Chondrocyte (in vitro differentiated cells): ENCODE measurements at places on chromosomes 16 and 17. TPM values are rescaled to one million over a fixed set of nuclear protein-coding genes. Genes with fewer than 3 reads are reported as not detected.

- no peak for DNase-seq
Observed at GRCh38 chr17:13415871-13416416, 185.8 kb downstream of the HS3ST3A1 start.

KRT12 gene
- total RNA-seq: not detected in 3 replicates

INPP5K gene
- total RNA-seq: 30.2 to 35.3 TPM (median 34.3 TPM) in 3 replicates

GRCh38 chr17:57375040-57375769 lies 118.9 kb downstream of the MSI2 start:
- DNase-seq: no peak

DNA sequence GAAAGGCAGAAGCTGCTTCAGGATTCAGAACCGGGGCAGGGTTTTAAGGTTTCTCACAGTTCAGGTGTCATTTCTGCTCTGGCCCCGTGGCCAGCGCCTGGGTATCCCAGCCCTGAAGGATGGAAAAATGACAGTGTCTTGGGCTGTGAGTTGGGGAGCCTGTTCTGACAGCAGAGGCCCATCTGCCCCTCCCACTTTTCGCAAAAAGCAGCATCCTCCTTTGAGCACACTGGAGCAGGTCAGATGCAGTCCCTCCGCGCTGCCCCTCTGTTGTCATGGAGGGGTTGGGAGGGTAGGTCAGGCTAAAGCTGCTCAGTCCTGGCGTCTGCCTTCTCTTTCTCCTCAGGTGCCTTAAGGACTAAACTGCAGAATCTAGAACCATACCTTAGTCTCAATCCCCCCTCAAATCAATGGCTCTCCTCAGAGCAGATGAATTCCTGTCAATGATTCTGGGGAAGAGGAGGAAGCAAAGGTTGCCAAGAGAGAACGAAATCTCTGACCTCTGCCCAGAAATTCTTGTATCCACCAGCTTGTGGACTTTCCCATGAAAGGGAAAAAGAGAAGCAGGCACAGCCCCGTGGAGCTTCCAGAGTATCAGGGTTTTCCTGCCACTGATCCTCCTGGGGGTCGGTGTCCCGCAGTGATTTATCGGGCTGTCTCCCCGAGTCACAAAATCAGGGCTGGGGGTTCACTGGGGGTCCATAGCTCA lies 7.3 kb downstream of the NEUROD2 start:
- DNase-seq: no peak

DNA sequence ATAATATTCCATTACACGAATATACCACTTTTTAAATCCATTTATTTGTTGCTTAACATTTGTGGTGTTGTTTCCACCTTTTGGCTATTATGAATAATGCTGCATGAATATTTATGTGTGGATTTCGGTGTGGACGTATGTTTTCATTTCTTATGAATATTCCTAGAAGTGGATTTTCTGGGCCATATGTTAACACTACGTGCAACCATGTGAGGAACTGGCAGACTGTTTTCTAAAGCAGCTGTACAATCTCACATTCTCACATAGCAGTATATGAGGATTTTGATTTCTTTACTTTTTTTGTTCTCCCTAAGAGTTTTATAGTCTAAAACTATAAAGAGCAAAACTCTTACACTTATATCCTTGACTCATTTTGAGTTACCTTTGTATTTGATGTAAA lies 143.4 kb downstream of the MAP2K4 start:
- no peak for DNase-seq

- DNase-seq: no peak
Observed at GRCh38 chr17:8888704-8889302, 21.3 kb upstream of the PIK3R6 start.

GRCh38 chr17:74453665-74454196 lies 12.7 kb upstream of the CD300A start:
- no peak for DNase-seq

DNA sequence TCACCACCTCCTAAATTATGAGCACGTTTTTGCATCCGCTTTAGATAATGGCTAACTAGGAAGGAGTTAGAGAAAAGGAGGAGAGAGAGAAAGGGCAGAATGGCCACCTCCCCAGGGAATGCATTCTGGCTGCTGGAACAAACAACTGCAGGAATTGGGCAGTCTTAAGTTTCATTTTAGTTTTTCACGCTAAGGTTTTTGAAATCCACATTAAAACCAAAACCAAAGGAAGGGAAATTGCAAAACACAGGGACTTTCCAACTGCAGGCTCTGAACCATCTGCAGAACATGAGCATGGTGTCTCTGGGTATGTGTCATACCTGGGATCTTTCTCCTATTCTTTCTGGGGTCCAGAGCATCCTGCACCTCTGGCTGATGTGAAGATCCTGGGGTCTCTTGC lies 12.1 kb upstream of the CCL8 start:
- DNase-seq: no peak

TBX2 gene
- total RNA-seq: 2.0 to 8.6 TPM (median 8.4 TPM) in 3 replicates

HSD11B2 gene
- 0.20 to 0.77 TPM in 2 of 3 replicates, not detected in the other for total RNA-seq

TEKT1 gene
- total RNA-seq: not detected in 3 replicates

MT1A gene
- 1.1 TPM in 1 of 3 replicates, not detected in the others for total RNA-seq

ABCA8 gene
- 1.5 to 21.0 TPM (median 2.4 TPM) in 3 replicates for total RNA-seq

- DNase-seq: no peak
Observed at GRCh38 chr17:64401941-64402340, 11.3 kb upstream of the PECAM1 start.

GRCh38 chr17:63445571-63445953 lies 544 bp downstream of the CYB561 start:
- DNase-seq: no peak

DNA sequence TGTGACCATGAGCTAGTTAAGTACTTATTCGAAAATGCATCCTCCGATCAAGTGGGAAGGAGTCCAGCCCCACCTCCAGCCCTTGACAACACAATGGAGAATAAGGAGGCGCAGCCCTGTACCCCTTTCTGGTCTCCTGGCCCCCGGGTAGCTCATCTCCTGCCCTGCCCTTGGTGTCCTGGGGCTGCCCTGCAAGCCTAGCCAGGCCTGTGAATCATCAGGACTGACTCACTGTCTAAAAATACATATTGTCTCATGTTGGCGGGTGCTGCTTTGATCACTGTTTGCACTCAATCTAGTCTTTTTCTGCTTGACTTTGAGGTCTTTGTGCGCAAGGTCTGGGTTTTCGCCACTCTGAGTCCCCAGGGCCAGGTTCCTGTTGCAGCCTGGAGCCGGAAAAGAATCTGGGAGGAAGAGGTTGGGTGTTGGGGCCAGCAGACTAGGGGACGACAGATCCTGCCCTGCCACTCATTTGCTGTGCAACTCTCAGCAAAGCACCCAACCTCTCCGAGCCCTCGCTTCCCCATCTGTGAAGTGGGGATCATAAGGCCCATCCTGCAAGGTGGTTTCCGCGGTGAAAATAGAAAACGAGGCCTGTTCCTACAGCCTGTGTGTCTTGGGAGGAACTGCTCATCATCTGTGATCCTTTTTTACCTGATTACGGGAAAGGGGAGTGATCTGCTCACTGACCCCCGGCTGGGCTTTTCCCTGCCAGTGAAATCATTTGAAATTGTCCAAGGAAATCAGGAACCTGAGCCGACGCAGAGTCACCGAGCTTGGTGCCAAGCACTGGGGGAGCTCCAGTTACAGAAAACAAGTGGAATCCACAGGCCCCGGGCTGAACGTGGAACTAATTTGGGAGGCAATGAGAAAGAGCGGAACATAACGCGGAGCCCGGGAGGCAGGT lies 230.4 kb downstream of the PARN start:
- DNase-seq: no peak

DNA sequence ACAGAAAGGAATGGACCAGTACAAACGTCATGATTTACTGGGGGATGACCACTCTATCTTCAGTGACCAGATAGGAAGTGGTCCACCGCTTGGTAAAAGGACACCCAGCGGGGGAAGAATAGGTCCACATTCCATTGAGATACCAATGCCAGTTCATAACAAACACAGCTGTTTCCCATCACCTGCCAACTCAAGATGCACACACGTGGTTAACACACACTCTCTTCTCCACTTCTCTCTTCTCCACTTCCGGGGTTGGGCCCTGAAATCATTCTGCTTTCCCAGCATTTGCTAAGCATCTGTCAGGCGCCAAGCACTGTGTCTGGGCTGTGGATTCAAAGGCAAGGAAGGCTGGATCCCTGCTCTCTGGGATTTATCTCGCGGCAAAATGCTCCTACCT lies 175.5 kb downstream of the SLC39A11 start:
- no peak for DNase-seq

APOBR gene
- total RNA-seq: 0.07 TPM in 1 of 3 replicates, not detected in the others

DNA sequence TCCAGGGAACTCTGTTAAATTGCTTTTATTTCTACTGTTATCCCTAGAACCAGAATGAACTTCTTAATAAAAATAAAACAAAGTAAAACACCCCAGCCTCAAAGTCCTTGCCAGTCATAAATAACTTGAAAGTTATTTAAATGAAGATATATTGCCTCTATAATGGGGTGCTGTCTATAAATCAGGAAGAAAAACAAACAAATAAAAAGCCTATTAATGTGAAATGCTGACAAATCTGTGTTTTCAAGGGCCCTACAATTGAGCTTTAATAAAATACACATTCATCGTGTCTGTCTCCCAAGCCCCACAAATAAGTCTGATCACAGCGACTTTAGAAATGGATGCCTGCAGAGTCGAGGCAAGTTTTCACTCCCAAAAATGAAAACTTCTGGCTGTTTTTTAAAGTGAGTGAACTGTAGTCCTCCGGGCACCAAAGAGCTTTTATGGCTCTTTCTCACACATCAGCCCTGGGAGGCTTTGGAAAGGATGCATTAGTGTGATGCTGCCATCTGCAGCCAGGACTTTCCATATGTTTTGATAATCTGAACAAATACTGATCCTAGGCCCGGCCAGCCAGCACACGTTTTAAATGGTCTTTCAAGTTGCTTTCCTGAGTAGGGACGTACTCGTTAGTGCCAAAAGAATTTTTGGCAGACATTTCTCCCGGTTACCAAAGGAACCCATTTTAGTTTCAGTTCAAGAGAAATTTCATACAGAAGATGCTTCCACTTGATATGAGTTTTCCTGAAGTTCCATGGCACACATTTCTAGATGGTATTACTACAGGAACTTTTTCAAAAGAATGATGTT lies 16.3 kb downstream of the NACA2 start:
- DNase-seq: no peak

DNA sequence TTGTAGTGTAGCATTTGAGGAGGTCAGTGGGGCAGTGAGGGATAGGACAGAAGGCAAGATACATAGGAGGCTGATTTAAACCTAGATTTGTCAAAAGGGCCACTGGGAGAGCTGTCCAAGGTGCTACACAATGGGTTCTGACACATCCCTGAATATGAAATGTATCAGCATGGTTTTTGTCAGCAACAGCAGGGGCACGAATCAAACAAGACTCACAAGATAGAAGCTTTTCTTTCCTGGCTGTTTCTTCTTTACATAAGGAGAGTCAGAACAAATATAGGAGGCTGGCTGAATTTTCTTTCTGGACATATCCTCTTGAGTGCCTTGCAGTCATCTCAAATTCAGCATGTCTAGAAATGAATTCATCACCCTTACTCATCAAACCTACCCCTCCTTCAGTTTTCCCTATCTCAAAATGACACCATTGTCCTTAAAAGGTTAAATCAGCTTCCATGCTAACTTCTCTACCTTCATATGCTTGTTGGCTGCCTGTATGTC lies 130.5 kb downstream of the NPIPB5 start:
- DNase-seq: no peak

DNA sequence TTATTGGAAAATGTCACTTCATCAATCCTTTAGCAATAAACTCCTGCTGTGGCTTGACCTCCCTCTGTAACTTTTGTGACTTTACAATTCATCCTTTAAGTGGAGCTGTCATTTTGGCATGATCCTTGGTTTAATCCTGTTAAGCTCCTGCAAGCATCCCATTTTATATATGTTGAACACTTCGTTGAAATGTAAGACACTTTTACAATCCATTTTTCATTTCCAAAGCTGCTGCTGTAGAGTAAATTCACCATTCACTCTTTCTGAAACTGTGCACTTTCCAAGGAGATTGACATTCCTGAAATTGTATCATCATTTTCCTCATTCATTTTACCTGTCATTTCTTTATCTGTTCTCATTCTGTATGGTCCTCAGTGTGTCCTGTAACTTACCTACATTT lies 1003.2 kb upstream of the GOT2 start:
- DNase-seq: no peak

DNA sequence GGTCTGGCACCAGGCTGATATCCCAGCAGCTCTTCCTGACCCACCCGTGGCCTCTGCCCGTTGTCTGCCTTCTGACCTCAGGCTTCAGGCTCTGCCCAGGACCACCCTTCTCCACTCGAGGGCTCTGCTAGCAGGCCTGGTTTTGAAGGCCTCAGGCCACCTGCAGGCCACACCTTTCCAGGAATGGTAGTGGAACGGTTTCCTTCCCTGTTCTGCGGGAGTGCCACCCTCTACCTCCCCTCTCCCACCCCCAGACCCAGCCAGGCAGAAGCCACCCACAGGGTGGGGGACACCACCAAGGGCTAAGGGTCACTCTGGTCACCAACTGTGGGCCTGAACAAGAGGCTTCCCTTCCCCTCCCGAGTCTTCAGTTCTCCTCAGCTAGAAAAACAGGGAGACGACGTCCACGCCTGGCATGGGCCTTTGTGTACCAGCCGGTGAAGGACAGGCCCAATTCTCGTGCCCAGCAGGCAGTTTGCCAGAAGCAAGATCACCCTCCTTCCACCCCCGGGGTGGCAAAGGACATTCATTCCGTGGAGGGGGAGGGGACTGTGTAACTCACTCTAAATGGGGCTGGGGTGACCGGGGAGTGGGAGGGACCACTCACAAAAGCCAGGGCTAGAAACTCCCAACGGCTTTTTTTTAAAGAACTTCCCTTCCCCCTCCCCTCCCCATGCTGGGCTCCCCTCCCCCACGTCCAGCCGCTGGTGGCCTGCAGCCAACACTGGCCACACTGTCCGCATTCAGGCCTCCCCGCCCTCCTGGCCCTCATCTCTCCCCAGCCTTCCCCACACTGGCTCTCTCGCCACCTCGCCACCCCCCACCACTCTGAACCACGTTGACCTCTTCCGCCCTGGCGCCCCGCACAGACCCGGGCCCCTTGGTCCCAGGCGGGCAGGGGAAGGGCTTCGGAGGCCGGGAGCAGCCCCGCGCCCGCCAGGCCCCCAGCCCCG lies 7.7 kb downstream of the CBX4 start:
- DNase-seq: no peak

DNA sequence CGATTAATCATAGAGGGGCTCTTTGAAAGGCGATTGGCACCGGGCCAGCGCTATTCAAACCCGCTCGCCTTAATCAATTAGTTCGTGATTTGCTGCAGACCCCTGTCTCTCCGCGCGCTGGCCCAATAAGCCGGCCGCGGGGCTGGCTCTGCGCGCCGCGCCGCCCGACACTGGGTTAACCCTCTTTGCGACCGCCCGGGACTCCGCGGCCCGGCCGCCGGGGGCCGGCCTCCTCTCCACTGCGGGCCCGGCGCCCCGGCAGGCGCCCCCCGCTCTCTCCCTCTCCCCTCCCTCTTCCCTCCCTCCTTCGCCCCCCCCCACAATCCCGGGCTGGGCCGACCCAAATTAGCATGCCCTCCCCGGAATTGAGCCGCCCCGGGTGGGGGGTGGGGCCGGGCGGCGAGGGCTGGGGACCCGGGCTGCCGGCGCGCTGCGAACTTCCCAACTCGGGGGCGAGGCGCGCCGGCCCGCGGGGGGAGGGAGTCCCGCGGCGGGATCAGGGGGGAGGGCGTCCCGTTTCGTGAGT lies 428 bp upstream of the SALL1 start:
- DNase-seq: no peak
